ENCODE measurements at places on chromosomes 11 and 22.

DNA sequence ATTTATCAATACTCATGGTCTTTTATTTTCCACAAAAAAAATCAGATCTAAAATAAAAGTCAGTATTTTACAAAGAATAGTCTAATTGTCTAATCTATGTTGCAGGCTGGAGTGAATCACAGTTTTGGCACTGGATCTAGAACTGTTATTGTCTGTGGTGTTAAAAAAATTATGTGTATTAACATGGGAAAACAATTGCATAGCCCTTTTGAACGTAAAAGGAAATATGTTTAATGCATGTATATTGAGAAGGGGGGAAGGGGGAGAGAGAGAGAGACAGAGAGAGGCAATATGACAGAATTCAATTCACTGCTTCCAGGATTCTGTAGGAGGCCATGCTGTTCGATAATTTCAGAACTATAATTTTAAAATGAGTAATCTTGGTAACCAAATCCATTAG lies 324.9 kb upstream of the CCDC90B start:
- DNase-seq, result no peak

GRCh38 chr11:28820296-28820989 lies 712.3 kb downstream of the METTL15 start:
- no peak for DNase-seq

- no peak for DNase-seq
These were observed 1.3 kb downstream of the ACTN3 start for GRCh38 chr11:66548041-66548440.

- DNase-seq, result no peak
These were observed 286.2 kb upstream of the NARS2 start for GRCh38 chr11:78860720-78861422.

- peak; percentile 58 for DNase-seq
These were observed 10.8 kb upstream of the CCDC86 start for GRCh38 chr11:60831143-60831500.

GRCh38 chr11:55503449-55503848 lies 50.8 kb upstream of the OR4C15 start:
- DNase-seq, result no peak

GRCh38 chr22:29733362-29734201 lies 13.8 kb downstream of the CABP7 start:
- no peak for DNase-seq

DNA sequence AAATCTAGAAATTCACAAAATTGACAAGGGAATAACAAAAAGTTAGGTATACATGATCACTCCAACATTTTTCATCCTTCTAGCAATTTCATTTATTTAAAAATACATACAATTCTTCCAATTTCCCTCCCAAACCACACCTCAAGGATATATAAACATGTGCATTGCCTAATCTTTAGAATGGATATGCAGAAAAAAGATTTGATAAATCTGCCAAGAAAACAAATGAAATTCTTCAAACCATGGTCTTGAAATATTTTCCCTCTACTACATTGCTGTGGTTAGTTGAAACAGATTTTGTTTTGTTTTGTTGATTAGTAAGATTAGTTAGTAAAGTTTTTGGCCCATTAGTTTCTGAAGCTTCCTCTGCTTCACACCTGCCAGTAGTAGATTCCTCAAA lies 703.3 kb upstream of the CCDC179 start:
- no peak for DNase-seq

DNA sequence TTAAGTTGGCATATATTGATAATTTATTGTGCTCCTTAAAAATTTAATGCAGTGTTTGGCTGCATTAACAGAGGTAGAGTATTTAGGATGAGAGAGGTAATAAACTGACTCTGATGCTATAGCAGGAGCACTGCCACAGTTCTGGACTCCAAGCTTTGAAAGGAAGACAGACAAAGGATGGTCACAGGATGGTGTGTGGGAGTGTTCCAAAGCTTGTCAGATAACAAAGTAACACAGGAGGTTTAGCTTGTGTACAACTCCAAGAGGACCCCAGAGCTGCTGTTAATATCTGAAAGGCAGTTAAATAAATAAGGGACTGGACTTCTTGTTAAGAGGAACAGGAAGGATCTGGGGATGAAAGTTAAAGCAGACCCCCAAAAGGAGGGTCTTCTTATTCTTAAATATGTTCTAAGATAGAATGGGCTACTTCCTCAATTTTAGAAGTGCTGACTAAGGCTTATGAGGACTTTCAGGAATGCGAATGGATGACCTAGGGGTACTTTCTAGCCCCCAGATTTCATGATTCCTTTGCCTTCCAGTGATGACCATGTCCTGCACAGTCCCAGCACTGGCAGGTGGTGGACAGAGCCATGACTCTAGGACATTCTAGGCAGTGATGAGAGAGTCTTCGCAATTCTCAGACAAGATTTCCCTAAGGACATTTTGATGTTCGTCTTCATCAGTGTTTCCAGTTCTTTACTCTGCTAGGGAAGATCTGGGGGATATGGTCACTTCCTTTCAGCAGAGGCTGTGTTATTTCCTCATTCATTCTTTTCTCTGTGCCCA lies 149.1 kb upstream of the RASSF10 start:
- no peak for DNase-seq

DNA sequence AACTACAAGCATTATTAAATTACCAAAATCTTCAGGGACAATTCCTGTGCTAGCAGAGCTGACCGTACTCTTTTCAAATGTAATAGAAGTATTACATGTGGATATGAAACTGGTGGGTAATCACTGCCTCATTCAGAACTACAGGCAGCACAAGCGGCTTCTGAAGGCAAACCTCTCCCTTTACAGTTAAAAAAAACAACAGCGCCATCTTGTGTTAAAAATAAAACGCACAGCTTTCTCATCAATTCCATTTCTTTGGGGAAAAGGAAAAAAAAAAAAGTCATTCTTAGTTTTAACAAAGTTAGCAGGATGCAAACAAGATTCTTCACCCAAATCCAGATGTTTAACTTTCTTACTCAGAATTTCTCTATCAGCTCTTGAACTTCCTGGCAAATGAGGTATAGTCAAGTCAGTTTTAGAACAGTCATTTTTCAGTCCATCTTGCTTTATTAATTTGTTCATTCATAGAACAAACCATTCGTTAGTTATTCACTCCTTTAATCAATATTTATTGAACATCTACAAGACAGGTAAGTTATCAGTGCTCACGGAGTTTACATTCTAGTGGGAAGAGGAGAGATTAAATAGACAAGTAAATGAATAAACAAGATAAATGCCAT lies 331.8 kb upstream of the MPPED2 start:
- no peak for DNase-seq

GRCh38 chr11:110200241-110200640 lies 96.2 kb downstream of the RDX start:
- DNase-seq, result no peak

DNA sequence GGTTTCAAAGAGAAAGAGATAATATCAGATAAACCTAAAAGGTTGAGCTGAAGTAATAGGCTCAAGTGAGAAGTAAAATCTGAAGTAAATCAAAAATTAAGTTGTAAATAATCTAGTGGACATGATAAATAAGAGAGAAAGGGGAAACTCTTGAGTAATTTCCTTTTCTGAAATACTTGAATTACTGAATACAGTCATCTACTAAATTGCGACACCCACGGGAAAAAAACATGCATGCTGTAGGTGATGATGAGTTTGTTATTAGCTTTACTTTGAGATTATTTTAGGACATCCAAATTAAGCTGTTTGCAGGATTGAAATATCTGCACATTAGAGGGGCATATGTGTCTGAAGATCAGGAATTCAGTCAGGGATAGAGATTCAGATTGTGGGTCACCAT lies 50.0 kb upstream of the CARD18 start:
- DNase-seq, result no peak

GRCh38 chr22:49933236-49934159 lies 15.1 kb downstream of the CRELD2 start:
- DNase-seq, result no peak

DNA sequence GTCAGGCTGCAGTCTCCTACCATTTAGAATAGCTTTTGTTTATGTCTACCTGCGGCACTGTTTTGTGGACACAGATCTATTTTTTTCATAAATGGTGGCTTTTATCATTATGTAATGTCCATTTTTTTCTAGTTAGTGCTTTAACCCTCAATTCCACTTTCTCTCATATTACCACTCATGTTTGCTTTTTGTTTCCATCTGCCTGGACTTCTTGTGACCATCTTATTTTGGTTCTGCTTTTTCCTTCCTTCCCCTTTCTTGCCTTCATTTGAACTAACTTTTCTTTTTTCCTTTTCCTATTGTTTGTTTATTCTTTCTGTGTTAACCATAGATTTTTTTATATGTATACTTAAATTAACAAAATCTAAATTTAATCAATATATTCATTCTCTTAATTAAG lies 98.5 kb upstream of the SLC22A12 start:
- DNase-seq, result no peak

DNA sequence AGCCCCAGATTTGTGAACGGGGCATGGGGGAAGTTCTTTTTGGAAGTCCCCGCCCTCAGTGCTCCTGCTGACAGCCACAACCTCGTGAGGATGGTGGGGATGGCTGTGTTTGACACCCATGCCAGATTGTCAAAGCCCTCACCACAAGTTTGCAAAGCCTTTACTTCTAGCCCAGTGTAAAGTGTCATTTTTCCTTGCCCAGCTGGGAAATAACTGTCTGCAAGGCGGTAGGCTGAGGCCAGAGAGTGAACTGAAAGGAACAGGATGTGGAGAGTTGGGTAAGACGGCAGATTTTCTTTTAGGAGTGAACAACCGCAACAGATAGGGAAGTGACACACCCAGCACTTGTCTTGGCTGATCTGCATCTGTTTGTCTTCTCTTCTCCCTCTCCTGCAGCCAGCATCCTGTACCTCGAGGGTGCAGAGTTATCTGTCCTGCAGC lies 13.6 kb downstream of the IL17RA start:
- DNase-seq, result no peak

DNA sequence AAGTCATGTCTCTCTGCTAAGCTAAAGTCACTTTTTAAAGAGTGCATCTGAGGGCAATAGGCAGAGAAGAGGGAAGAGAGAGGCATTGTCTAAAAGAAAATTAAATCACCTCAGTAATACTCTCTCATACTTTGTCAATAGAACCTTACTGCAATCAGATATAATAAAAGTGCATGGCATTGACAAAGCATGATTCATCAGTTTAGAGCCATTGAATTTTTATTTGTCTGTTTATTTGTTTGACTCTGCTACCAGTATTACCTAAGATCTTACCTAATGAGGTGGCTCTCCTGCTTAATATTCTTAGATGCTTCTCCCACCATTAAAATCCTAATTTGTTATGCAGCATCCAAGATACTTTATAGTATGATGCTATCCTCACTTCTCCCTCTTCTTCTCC lies 209.0 kb downstream of the PGR start:
- DNase-seq, result no peak

GRCh38 chr22:47445716-47446290 lies 683.4 kb downstream of the TBC1D22A start:
- no peak for DNase-seq

GRCh38 chr11:87901341-87901740 lies 273.9 kb downstream of the RAB38 start:
- DNase-seq, result no peak

Data from stimulated activated CD8-positive, alpha-beta memory T cell treated with anti-CD3 and anti-CD28 coated beads, Interleukin-2, amount 100 ng/mL, for 1 hour (primary cell).